ENCODE measurements at places on chromosomes 6 and 20. TPM values are rescaled to one million over a fixed set of nuclear protein-coding genes. Genes with fewer than 3 reads are reported as not detected.

The AARS2 gene
- 13.2 TPM for total RNA-seq

The OXT gene
- total RNA-seq, result not detected

The ZNF335 gene
- 13.7 TPM for total RNA-seq

The TNNC2 gene
- total RNA-seq, result not detected

The PBOV1 gene
- total RNA-seq, result 2.2 TPM

The BPIFB2 gene
- total RNA-seq, result not detected

The XKR7 gene
- 0.48 TPM for total RNA-seq

The FILIP1 gene
- 79.2 TPM for total RNA-seq

The GDAP1L1 gene
- 0.24 TPM for total RNA-seq

The SRMS gene
- not detected for total RNA-seq

The SSTR4 gene
- 2.6 TPM for total RNA-seq

The NOTCH4 gene
- 6.7 TPM for total RNA-seq

The CTCFL gene
- 2.6 TPM for total RNA-seq

The SLC2A4RG gene
- 15.2 TPM for total RNA-seq

- no peak for DNase-seq
Measured at GRCh38 chr20:34578025-34578424, 19.5 kb downstream of the MAP1LC3A start.

- DNase-seq, result no peak
Measured at GRCh38 chr6:18752278-18753068, 365.3 kb downstream of the RNF144B start.

DNA sequence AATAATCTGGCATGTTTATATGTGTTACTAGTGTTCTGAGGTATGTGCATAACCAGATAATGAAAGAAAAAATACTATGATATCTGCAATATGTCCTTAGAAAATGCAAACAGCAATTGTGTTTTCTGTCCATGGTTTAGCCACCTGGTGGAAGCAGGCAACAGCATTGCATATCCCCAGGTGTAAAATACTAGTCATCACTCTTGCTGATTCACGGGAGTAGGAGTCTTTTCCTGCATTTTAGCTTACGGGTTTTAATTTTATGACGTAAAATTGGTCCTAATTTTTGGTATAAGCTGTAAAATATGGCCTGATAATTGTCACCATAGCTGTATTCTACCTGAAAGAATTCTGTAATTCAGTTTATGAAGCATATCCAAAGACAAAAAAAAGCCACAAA lies 2.5 kb downstream of the RNF182 start:
- DNase-seq, result no peak

GRCh38 chr20:23099791-23100719 lies 13.9 kb upstream of the CD93 start:
- peak; percentile 83 for DNase-seq

DNA sequence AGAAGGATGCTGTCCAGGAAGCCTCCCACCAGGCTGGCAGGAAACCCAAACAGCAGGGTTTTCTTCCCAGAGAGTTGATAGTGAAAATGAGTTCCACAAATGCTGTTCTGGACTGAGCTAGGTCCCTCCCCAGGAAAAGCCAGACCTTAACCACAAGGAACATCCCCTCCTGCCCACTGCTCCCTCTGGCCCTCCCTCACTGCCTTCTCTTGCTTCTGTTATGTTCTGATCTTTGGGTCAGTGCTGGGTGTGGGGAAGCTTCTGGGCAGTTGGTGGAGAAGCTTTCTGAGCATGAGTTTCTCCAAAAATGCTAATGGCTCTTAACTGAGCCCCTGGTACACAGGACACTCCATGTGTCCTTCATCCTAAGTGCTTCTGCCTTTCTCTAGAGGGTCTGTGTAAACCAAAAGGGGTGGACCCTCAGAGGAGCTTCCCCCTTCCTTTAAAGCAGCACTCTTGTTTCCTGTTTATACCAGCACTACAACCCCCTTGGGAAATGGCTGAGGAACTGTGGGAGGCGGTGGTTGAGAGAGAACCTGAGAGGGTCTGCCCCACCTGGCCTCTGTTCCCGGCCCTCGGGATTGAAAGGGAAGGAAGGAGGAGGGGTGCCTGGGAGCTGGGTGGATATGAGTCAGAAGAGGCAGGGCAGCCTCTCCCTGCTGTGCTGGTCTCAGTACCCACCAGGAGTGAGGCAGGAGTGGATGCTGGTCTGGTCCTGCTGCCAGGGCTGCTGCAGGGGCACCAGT lies 42.0 kb downstream of the CDS2 start:
- no peak for DNase-seq

- no peak for DNase-seq
Measured at GRCh38 chr20:8798505-8798904, 270.4 kb upstream of the PLCB4 start.

GRCh38 chr6:13012296-13012695 lies 295.7 kb downstream of the PHACTR1 start:
- no peak for DNase-seq

DNA sequence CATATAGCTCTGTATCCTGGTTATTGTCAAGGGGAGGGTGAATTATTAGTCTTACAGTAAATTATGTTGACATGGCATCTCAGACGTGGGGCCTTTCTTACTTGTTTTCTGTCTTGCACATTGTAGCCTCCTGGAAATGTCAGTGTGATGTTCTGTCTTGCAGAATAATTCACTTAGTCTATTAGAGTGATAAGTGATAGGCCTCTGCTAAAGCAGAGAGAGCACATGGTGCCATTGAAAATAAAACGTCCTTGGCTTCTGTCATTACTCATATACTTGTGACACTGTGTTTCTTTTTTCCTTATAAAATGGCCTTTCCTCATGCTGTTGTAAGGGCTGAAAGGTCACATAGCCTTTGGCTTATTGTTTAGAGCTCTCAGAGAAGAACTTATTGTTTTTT lies 531.0 kb downstream of the EPM2A start:
- no peak for DNase-seq

DNA sequence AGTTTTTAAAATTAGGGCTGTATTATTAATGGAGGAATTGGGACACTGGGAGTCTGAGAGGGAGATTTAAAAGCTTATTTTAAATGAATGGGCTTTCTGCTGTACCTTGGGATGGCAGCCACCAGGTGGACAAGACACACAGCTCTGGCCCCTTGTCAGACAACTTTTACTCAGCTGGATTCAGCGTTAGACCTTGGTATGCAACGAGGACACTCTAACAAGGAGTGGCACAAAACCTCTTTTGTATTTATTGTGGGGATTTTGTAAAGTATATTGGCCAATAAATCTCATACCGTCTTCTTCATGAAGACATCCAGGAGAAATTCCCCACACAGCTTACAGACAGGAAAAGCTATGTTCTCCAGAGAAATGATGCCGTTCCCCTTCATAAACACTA lies 105.7 kb downstream of the LCA5 start:
- no peak for DNase-seq

GRCh38 chr6:79608334-79609224 lies 22.6 kb upstream of the SH3BGRL2 start:
- DNase-seq, result no peak

- DNase-seq, result peak; percentile 55
Measured at GRCh38 chr20:17841751-17842215, 126.8 kb downstream of the SNX5 start.

- no peak for DNase-seq
Measured at GRCh38 chr6:52981222-52981900, 13.7 kb downstream of the GSTA4 start.

All from umbilical cord (tissue), 2 donors.